ENCODE measurements at places on chromosomes 6 and 20. TPM values are rescaled to one million over a fixed set of nuclear protein-coding genes. Genes with fewer than 3 reads are reported as not detected.

Gene CST5
- total RNA-seq = not detected

Gene WFDC12
- not detected for total RNA-seq

Gene CTCFL
- total RNA-seq = not detected

Gene HDGFL1
- not detected for total RNA-seq

Gene PPP1R14C
- total RNA-seq = 1.2 TPM

Gene PLTP
- 28.6 TPM for total RNA-seq

Gene VWA7
- 9.5 TPM for total RNA-seq

Gene HSPA12B
- total RNA-seq = not detected

Gene HNF4A
- total RNA-seq = 71.1 TPM

Gene DSE
- total RNA-seq = 21.4 TPM

Gene RAMACL
- total RNA-seq = 1.7 TPM

Gene RBBP8NL
- 14.4 TPM for total RNA-seq

DNA sequence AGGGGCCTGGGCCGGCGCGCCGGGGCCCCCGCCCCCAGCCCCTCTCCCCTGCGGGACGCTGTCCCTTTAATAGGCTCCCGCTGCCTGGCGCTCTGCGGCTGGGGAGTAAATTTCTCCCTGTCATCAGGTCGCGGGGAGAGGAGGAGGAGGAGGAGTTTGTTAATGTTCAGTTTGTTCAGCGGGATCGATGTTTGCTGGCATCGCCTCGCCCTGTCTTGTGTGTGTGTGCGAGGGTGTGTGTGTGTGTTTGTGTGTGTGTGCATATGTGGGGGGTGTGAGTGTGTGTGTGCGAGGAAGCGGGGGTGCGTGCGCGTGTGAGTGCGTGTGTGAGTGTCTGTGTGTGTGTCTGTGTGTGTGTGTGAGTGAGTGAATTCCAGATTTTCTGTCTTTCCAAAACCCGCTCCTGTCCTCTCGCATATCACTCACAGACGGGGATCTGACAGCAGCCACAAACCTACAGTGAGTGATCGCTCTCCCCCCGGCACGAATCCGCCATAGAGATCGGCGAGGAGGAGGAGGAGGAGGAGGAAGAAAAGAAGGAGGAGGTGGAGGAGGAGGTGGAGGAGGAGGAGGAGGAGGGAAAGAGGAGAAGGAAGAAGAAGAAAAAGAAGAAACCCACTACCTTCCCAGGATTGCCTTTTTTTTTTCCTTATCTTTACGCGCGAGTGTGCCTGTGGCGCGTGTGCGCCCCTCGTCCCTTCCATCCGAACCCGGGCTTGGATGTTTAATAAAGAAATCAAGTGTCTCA lies at the start of gene TSHZ2:
TSHZ2 (plus strand) TSS at position 169 of the 748 bp plus-strand sequence. CDS start 936 bp downstream, outside the sequence.
- no peaks in the 10 kb centered on the region for H3K36me3 ChIP-seq
- no peaks in the 10 kb centered on the region for H3K27me3 ChIP-seq
- H3K4me3 ChIP-seq = peak within 1 kb of the TSS; percentile 97
- H3K4me1 ChIP-seq = peaks cover 32% of the 10 kb centered on the region
- peak; percentile 43 for DNase-seq
- H3K27ac ChIP-seq = peak within 1 kb of the TSS; percentile 95

GRCh38 chr6:55584654-55585354 lies 5.8 kb upstream of the HMGCLL1 start:
- H3K27me3 ChIP-seq = peaks cover 2% of the 10 kb centered on the region
- no peaks in the 10 kb centered on the region for H3K36me3 ChIP-seq
- no peak overlapping the region for H3K27ac ChIP-seq
- DNase-seq = no peak
- H3K4me3 ChIP-seq = no peak overlapping the region

DNA sequence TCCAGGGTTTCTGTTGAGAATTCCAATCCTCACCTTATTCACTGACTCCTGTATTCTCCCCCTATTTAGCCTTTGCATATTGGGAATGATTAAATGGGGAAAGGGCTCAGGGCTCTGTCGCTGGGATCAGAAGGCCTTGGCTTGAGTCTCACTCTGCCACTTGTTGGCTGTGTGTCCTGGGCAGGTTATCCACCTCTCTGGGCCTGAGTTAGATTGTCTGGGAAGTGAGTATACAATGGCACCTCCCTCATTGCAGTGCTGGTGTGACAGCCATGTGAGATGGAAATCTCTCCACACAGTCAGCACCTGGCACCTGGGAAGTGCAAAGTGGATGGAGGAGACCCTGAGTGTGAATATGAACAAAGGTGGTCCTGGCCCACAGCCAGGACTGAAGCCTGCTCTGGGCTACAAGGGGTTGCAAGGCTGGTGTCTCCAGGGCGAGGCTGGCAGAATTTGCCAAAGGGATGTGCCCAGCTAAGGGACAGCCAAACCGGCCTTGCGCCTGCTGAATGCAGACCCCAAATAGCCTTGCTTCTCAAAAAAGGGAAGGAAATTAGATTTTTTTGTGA lies 200.0 kb upstream of the PMEPA1 start:
- H3K4me3 ChIP-seq = no peak overlapping the region
- no peak overlapping the region for H3K27ac ChIP-seq
- H3K27me3 ChIP-seq = peaks cover 17% of the 10 kb centered on the region

- no peak overlapping the region for H3K4me3 ChIP-seq
- no peak overlapping the region for H3K27ac ChIP-seq
- H3K36me3 ChIP-seq = no peaks in the 10 kb centered on the region
- DNase-seq = no peak
These were observed 38.9 kb upstream of the ENPP1 start for GRCh38 chr6:131768964-131769363.

GRCh38 chr20:14958626-14959025 lies 621.2 kb upstream of the FLRT3 start:
- H3K27me3 ChIP-seq = no peaks in the 10 kb centered on the region
- peak overlapping the region; percentile 33 for H3K27ac ChIP-seq
- peaks cover 19% of the 10 kb centered on the region for H3K4me1 ChIP-seq
- DNase-seq = no peak
- H3K4me3 ChIP-seq = no peak overlapping the region
- no peaks in the 10 kb centered on the region for H3K36me3 ChIP-seq

DNA sequence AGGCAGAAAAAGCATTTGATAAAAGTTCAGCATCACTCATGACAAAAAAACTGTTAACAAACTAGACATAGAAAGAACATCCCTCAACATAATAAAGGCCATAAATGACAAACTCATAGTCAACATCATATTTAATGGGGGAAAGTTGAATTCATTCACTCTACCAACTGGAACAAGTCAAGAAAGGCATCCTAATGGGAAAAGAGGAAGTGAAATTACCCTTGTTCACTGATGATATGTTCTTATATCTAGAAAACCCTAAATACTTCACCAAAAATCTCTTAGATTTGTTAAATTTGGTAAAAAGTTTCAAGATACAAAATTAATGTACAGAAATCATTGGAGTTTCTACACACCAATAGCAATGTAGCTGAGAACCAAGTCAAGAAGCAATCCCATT lies 48.9 kb downstream of the GGTLC1 start:
- no peak for DNase-seq
- H3K27ac ChIP-seq = no peak overlapping the region

- peaks cover 2% of the 10 kb centered on the region for H3K4me1 ChIP-seq
- no peaks in the 10 kb centered on the region for H3K27me3 ChIP-seq
- H3K36me3 ChIP-seq = peaks cover 51% of the 10 kb centered on the region
- H3K27ac ChIP-seq = peak overlapping the region; percentile 47
- no peak overlapping the region for H3K4me3 ChIP-seq
- no peak for DNase-seq
These were observed 21.1 kb downstream of the AHCY start for GRCh38 chr20:34282041-34282440.

GRCh38 chr6:23446469-23446967 lies 679.5 kb upstream of the NRSN1 start:
- no peaks in the 10 kb centered on the region for H3K27me3 ChIP-seq
- DNase-seq = no peak
- H3K27ac ChIP-seq = peak overlapping the region; percentile 33
- no peaks in the 10 kb centered on the region for H3K36me3 ChIP-seq
- peaks cover 31% of the 10 kb centered on the region for H3K4me1 ChIP-seq

DNA sequence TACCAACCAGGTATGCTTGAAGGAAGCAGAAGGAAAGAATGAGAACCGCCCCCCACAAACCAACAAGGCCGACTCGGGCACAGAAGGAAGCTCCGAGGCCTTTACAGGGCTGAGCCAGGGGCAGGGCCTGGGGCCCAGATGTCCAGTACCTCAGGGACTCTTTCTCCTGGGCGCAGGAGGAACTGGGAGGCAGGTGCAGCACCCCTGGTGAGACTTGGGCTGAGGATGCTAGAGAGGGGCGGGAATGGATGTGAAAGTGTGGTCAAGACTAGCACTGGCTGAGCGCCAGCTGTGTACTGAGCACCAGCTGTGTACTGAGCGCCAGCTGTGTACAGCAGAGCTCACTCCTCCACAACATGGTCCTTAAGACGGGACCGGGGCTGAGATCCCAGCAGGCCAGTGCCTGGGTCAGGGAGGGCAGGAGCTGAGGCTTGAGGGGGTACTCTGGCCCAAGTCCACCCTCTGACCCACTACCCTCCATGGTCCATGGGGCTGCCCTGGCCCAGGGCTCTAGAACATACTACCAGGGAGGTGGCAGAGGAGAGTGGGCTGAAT lies 369.4 kb downstream of the TAF4 start:
- peaks cover under 1% of the 10 kb centered on the region for H3K27me3 ChIP-seq
- H3K4me1 ChIP-seq = peaks cover 4% of the 10 kb centered on the region
- H3K36me3 ChIP-seq = no peaks in the 10 kb centered on the region
- no peak for DNase-seq

- no peaks in the 10 kb centered on the region for H3K27me3 ChIP-seq
- no peaks in the 10 kb centered on the region for H3K36me3 ChIP-seq
- peaks cover 2% of the 10 kb centered on the region for H3K4me1 ChIP-seq
- H3K27ac ChIP-seq = no peak overlapping the region
- DNase-seq = no peak
These were observed 275.6 kb downstream of the BTBD9 start for GRCh38 chr6:38364127-38364526.

- peaks cover 5% of the 10 kb centered on the region for H3K4me1 ChIP-seq
- H3K27ac ChIP-seq = no peak overlapping the region
- H3K27me3 ChIP-seq = peaks cover 6% of the 10 kb centered on the region
- H3K36me3 ChIP-seq = no peaks in the 10 kb centered on the region
- DNase-seq = no peak
These were observed 13.6 kb downstream of the TGM2 start for GRCh38 chr20:38151455-38151854.

- no peak overlapping the region for H3K4me3 ChIP-seq
- peaks cover 11% of the 10 kb centered on the region for H3K4me1 ChIP-seq
- H3K36me3 ChIP-seq = no peaks in the 10 kb centered on the region
- H3K27me3 ChIP-seq = no peaks in the 10 kb centered on the region
- peak overlapping the region; percentile 19 for H3K27ac ChIP-seq
- DNase-seq = no peak
These were observed 10.1 kb upstream of the SRC start for GRCh38 chr20:37335642-37336368.

DNA sequence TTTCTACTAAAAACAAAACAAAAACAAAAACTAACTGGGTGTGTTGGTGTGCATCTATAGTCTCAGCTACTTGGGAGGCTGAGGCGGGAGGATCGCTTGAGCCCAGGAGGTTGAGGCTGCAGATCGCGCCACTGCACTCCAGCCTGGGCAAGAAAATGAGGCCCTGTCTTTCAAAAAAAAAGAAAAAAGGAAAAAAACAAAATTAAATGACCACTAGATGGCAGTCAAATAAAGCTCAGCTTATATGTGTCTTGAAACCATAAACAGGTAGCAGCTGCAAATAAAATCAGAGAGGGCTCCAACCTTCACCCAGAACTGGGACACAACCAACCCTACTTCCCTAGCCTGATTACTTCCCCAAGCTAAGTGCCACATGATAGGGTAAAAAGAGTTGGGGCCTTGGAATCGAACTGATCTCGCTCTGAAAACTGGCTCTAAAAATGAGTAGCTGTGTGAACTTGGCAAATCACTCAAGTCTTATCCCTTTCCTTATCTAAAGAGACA lies 67.1 kb upstream of the ADGRF4 start:
- peaks cover 24% of the 10 kb centered on the region for H3K4me1 ChIP-seq
- H3K27ac ChIP-seq = peak overlapping the region; percentile 65
- no peak for DNase-seq
- H3K4me3 ChIP-seq = no peak overlapping the region

DNA sequence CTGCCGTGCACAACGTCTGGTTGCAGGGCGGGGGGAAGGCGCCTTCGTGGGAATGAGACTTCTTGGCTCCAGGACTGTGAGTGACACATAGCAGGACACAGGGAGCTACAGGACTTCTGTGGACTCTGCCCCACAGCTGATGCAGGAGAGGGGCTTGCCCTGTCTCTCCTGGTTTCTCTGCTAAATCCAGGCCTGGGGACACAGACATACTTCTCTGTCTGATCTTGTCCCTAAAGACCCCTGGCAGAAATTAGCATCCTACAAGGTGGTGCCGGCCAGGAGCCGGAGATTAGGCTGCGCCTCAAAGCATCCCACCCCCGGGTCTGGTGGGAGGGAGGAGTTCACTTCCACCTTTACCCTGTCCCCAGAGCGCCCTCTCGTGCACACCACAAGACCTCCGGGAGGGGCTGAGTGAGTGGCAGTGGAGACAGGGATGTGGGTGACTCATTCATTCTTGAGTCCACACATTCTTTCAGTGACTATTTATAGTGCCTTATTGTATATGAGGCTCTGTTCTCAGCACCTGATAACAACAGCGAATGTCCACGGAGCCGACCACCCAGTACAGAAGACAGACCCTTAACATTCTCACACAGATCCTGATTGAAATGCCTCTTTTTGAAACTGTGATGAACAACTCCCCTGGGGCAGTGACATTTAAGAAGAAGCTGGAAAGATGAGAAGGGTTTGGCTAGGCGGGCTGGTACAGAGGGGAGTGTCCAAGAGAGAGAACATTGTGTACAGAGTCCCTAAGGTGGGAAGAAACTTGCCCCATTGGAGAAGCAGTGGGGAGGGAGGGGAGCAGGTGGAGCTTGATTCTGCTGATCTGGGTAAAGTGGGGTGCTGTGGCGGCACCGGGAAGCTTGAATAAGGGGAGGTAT lies 39.0 kb downstream of the GMPR start:
- H3K4me1 ChIP-seq = peaks cover 7% of the 10 kb centered on the region
- peak overlapping the region; percentile 75 for H3K27ac ChIP-seq
- H3K4me3 ChIP-seq = no peak overlapping the region
- peaks cover 20% of the 10 kb centered on the region for H3K27me3 ChIP-seq

Data from progenitor cell of endocrine pancreas (in vitro differentiated cells).